ENCODE measurements at places on chromosomes 12 and 14. TPM values are rescaled to one million over a fixed set of nuclear protein-coding genes. Genes with fewer than 3 reads are reported as not detected.

TMEM132D gene
- total RNA-seq = 1.0 TPM

LTB4R2 gene
- 1.8 TPM for total RNA-seq

STAC3 gene
- 5.1 TPM for total RNA-seq

CCDC177 gene
- total RNA-seq = 8.6 TPM

RNF212B gene
- 0.50 TPM for total RNA-seq

LYZ gene
- not detected for total RNA-seq

BDKRB1 gene
- not detected for total RNA-seq

PRICKLE1 gene
- total RNA-seq = 4.0 TPM

PNN gene
- 110 TPM for total RNA-seq

ZFHX2 gene
- 0.90 TPM for total RNA-seq

TNS2 gene
- 0.28 TPM for total RNA-seq

POU6F1 gene
- total RNA-seq = 1.6 TPM

TMCC3 gene
- 7.2 TPM for total RNA-seq

MSRB3 gene
- 3.7 TPM for total RNA-seq

ARHGAP5 gene
- 202 TPM for total RNA-seq

LMBR1L gene
- total RNA-seq = 32.7 TPM

RERG gene
- not detected for total RNA-seq

KRT73 gene
- total RNA-seq = not detected

CD163L1 gene
- 0.22 TPM for total RNA-seq

MUCL1 gene
- total RNA-seq = not detected

KRT71 gene
- not detected for total RNA-seq

DAO gene
- not detected for total RNA-seq

TNFAIP2 gene
- total RNA-seq = 5.3 TPM

SELPLG gene
- not detected for total RNA-seq

SVOP gene
- total RNA-seq = not detected

PGF gene
- 1.0 TPM for total RNA-seq

TSPAN19 gene
- 4.3 TPM for total RNA-seq

DPF3 gene
- not detected for total RNA-seq

DIO2 gene
- total RNA-seq = 0.03 TPM

Measured in neural progenitor cell (in vitro differentiated cells).